Left ventricle myocardium inferior (tissue), 1 donor: ENCODE measurements at places on chromosomes 5 and 9.
A peak's percentile ranks its signal among the peaks of the same experiment; 100 is the strongest.

DNA sequence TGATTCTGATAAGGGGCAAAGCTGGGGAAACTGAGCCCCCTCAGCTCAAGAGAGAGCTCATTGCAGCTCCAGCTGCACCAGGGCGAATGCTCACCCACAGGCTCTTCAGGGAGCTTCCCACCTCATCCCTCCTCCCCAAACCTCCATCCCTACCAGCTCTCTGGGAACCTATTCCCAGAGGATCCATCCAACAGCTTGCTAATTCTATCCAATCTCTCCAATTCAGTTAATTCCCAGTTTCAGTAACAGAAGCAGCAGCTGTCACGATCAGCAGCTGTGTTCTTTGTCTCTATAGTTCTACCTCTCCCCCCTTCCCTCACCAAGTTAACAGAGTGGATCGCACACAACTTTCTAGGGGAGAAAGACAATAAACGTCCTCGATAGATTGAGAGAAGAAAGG lies 135.5 kb upstream of the EFNA5 start:
- DNase-seq = no peak

DNA sequence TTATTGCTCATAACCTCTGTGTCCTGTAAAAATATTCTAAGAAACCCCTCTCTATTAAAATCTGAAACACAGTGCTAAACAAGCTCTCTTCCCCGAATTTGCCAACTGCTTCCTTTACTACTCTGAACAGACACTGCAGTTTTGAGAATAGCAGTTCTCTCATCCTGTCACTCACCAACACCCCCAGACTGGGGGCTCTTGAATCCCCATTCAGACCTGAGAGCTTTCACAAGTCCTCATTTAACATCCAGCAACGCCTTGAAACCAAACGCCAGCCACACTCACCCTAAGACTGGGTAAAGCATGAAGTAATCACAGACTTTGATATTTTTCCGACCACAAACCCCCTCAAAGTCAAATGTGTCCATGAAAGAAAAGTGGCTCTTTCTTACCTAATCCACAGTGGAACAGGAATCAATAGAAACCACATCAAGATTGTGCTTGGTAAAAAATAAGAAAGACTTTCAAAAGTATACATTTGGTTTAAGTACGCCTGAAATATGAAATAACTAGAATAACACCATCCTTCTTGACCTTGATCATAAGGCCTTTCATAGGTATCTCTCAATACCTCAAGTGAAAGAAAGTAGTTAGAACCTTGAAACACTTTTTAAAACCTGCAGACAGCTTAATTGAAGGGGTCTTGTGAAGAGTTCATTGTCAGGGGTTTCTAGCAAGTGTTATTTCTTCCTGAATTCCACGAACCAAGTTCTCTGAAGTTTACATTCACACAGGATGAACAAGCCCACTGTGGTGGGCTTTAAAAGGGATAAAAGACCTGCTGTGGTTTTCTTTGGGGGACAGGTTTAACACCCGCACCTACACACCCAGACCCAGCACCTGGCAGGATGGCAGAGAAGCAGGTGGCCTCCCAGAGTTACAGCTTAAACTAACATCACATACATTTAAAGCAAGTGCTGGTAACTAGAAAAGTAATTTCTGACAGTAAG lies 412.6 kb downstream of the MLLT3 start:
- DNase-seq = no peak

GRCh38 chr5:126438267-126438666 lies 15.1 kb downstream of the GRAMD2B start:
- DNase-seq = no peak

GRCh38 chr9:81819859-81820546 lies 108.2 kb upstream of the SPATA31D4 start:
- DNase-seq = no peak

GRCh38 chr9:134989206-134990065 lies 71.7 kb upstream of the FCN1 start:
- DNase-seq = no peak

GRCh38 chr9:75010570-75010969 lies 17.5 kb downstream of the CARNMT1 start:
- no peak for DNase-seq

DNA sequence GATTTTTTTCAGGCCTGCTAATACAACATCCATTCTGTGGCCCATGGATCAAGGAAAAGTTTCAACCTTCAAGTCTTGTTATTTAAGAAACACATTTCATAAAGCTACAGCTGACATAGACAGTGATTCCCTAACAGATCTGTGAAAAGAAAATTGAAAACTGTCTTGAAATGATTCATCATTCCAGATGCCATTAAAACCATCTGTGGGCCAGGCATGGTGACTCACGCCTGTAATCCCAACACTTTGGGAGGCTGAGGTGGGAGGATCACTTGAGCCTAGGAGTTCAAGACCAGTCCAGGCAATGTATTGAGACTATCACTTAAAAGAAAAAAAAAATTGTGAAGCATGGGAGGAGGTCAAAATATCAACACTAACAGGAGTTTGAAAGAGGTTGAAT lies 6.0 kb downstream of the RAPGEF6 start:
- no peak for DNase-seq

- no peak for DNase-seq
These were observed 65.9 kb upstream of the PLPP1 start for GRCh38 chr5:55600497-55601203.

- no peak for DNase-seq
These were observed 436.5 kb downstream of the KIAA0825 start for GRCh38 chr5:94181895-94182294.

DNA sequence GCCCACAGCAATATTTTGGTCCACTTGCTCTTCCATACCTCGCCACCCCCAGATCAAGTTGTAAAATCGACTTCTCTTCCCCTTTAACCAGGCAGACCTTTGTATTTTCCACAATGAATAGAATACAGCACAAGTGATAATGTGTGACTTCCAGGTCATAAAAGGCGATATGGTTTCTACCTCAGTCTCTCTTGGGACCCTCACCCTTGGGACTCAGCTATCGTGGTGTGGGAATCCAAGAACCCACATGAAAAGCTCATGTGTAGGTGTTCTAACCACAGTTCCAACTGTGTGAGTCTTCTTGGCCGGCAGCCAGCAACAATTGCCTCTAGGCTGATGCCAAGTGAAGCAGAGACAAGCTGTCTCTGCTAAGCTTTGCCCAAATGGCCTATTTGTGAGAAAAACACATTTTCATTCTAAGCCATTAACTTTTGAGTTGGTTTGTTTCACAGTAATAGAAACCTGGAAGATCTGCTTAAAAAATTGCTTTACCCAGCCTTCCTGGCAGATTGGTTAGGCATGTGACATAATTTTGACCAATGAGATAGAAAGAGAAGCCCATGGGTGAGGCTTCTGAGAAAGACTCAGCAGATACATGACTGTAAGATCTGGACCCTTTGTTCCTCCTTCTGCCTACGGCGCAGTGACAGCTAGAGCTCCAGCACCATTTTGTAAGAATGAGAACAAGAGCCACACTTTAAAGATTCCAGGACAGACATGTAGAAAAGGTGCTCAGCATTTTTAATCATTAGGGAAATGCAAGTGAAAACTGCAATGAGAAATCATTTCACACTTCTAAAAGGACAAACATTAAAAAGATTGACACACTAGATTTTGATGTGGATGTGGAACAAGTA lies 18.3 kb upstream of the MLLT3 start:
- peak; percentile 65 for DNase-seq

DNA sequence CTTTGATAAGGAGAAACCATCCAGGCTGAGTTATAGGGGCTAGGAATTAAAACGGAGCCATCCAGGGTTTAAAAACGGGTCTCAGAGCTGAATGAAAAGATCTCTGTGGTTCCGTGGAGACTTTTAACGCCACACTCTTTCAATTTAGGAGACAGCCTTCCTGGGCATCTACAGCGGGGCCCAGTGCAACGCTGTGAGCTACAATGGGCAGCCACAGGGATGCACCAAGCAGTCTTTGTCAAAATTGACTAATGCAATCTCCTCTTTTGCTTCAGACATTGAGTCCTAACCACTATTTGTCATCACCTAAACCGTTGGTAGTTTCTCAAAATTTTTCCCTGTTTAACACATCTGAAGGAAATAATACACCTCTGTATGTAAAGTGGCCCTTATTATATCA lies 96.6 kb upstream of the ABCA1 start:
- no peak for DNase-seq

GRCh38 chr5:14097998-14098471 lies 45.1 kb upstream of the TRIO start:
- DNase-seq = no peak

GRCh38 chr9:134563397-134563796 lies 78.2 kb upstream of the COL5A1 start:
- no peak for DNase-seq

GRCh38 chr5:15393146-15393545 lies 106.8 kb upstream of the FBXL7 start:
- no peak for DNase-seq

DNA sequence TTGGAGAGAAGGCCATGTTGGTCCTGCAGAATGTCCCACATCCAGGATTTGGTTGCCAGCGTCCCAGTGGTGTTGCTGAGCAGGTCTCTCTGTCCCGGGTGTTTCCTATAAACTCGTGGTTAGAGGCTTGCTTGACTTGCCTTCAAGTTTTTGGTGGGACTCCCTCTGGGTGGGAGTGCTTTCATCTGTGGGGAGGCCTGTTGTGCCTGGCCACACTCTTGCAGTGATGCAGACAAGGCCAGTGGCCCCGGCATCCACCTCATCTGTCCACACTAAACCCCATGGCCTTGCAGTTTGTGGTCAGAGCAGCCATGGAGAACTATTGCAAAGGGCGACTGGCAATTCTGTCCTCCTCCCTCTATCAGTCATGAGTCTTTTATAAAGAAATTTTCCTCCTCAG lies 71.8 kb downstream of the PHF2 start:
- DNase-seq = no peak

- peak; percentile 15 for DNase-seq
These were observed 6.2 kb downstream of the NKD2 start for GRCh38 chr5:1014781-1015221.

DNA sequence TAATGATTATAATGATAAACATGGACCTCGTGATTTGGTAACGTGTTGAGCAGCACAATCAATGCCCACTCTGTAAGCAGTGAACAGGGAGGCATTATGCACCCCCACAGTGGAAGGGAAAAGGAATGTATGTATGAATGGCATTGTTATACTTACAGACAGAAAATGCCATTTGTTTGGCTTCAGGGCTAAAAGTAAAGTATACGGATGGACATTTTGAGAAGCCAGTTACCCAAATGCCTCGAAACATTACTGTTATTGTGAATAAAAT lies 260.2 kb upstream of the PPP1R2B start:
- DNase-seq = no peak

DNA sequence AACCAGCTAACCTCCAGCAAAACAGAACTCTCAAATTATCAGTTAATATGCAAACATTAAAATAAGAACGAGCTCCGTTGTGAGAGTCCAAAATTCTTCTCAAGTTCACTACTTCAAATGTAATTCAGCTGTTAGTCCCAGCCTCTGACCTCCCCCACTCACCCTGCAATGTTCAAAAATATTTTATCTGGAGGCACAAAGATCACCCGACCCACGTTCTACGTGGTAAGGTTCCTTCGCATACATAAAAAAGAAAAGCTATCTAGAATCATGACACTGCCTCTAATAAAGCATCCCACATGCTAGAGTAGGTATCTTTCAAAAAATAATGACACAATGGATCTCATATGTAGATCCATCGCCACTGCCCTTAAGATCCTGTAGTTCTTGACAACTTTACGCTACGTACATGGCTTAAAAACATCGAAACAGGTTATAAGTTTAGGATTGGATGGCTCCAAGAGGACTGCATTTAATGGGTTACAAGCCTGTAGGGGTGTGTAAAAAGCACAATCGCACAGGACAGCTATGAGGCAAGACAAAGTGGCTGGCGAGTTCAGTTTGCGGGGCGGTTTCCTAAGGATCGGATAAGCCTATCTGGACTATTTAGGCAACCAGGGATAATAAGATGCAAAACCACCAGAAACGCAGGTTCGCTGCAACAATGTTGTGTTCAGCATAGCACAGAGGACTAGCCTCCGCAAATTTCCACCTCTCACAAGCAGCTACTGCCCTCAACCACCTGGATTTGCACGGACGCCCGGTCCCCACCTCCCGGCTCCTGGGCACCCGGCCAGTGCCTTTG lies 969 bp downstream of the CLK4 start:
- DNase-seq = no peak

- no peak for DNase-seq
These were observed 360.2 kb upstream of the GRIA1 start for GRCh38 chr5:153130296-153130695.

DNA sequence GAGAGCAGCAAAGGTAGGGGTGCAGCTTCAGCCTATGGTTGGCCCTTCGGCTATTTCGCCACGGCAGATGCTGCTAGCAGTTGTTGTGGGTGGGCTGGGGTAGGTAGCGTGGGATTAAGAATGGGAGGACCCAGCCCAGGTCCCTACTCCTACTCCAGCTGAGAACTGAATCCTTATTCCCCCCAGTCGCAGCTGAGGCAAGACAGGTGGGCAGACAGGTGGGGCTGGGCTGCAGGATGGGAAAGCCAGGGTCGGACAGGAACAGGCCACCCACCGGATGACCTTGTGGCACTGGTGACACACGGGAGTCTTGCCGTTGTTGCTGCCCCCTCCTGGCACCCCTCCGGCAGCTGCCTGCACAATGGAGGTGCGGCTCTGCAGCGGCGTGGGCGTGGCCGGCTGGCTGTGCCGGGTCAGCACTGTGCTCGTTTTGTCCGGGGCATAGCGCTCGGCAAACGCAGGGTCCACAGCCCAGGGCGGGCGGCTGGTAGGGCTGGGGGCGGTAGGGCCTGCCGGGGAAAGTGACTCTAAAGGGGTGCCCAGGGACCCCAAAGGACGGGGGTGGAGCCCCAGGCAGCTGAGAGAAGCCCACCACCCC lies 8.2 kb downstream of the PDLIM7 start:
- no peak for DNase-seq

- DNase-seq = no peak
These were observed 376 bp downstream of the GOLGA1 start for GRCh38 chr9:124940521-124940893.

- DNase-seq = no peak
These were observed 298.8 kb downstream of the SLCO4C1 start for GRCh38 chr5:101997235-101997634.

DNA sequence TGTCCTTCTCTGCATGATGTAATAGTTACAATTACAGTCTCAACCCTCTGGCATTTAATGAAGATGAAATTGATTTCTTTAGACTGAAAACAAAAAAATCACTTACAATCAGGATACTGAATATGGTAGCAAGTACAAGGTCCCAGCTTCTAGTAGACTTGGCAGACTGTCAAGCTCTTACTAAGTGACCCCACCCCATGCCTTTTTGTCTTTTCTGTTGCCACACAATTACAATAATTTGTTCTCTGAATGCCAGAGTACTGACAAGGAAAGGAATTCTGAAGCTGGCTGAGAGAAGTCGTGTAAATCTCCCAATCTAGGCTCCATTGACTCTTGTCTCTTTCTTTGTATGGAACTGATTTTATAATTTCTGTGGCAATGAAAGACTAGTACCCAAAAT lies 154.2 kb downstream of the TMC1 start:
- no peak for DNase-seq

GRCh38 chr9:34555002-34555348 lies 32.2 kb upstream of the ENHO start:
- DNase-seq = no peak
